ENCODE measurements at places on chromosomes 12 and 14. TPM values are rescaled to one million over a fixed set of nuclear protein-coding genes. Genes with fewer than 3 reads are reported as not detected.

Gene POTEM
- total RNA-seq = not detected

GRCh38 chr12:105748806-105749600 is 389.8 kb downstream of the NUAK1 start:
- no peak for DNase-seq

- DNase-seq = no peak
Observed at GRCh38 chr12:66312189-66312588, 9.9 kb downstream of the HELB start.

GRCh38 chr14:94615823-94616570 is 3.8 kb downstream of the SERPINA3 start:
- DNase-seq = no peak

DNA sequence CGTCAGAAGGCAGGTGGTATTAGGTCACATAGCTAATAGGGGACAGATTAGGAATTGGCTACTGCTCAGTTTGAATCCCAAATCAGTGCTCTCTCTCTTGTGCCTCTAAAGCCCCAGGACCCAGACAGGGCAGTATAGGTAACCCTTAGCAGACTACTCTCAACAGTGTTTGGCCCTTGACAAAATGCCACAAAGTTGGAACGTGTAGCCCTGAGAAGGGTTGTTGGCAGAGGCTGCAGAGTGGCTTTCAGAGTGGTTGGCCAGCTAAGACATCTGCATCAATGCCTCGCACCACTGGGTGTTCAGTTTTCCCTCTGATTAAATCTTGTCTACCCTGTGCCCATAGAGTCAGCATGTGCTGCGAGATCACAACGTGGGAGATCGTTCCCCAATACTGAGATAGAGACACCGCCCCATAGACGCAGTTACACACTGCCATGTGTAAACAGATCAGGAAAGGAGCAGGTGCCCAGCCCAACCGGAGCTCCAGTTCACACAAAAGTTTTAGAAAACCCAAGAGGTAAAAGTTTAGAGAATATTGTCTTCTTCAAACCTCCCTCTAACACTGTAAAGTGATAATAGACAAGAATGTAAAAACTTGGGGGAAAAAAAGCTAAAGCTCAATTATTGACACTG is 48.3 kb downstream of the EML1 start:
- DNase-seq = no peak

Measured in kidney epithelial cell (primary cell).